ENCODE measurements at places on chromosomes 6 and 20.
A peak's percentile ranks its signal among the peaks of the same experiment; 100 is the strongest.

GRCh38 chr20:52785679-52786078 is 186.5 kb upstream of the TSHZ2 start:
- no peak for DNase-seq

DNA sequence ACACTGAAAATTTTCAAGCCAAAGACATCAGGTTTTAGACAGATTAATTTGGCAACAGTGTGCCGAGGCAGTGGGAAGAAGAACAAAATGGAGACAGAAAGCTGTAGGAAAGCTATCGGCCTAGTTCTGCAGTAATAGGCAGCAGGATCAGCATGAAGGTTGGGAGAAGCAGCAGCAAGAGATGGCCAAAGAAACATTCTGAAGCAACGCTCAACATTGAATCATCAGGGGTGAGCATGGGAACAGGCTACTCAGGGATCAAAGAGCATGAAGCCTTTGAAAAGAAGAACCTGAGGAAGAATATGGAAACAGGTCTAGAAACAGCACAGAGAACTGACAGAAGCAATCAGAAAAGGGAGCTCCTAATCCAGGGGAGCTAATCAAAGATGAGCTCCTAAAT is 7.1 kb upstream of the DST start:
- DNase-seq, result no peak

DNA sequence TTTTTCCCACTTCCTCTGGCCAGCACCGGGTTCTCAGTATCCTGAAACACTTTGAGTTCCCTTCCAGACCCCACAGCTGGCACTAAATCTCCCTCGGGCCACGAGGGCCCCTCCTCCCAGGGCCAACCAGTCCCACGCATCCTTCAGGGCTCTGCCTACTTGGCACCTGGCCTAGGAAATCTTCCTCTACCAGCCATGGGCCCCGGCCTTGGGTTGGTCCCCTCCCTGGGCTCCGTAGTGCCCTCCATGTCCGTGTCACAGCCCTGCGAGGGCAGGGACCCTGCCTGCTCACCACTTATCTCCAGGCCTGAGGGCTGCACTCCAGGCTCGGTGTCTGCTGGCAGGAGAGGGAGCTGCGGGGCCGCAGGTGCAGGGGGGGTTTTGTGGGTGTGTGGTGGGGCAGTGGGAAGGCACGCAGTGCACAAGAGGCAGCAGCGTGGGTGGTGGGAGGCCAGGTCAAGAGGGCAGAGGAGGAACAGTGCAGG is 48.8 kb upstream of the CDH22 start:
- no peak for DNase-seq

DNA sequence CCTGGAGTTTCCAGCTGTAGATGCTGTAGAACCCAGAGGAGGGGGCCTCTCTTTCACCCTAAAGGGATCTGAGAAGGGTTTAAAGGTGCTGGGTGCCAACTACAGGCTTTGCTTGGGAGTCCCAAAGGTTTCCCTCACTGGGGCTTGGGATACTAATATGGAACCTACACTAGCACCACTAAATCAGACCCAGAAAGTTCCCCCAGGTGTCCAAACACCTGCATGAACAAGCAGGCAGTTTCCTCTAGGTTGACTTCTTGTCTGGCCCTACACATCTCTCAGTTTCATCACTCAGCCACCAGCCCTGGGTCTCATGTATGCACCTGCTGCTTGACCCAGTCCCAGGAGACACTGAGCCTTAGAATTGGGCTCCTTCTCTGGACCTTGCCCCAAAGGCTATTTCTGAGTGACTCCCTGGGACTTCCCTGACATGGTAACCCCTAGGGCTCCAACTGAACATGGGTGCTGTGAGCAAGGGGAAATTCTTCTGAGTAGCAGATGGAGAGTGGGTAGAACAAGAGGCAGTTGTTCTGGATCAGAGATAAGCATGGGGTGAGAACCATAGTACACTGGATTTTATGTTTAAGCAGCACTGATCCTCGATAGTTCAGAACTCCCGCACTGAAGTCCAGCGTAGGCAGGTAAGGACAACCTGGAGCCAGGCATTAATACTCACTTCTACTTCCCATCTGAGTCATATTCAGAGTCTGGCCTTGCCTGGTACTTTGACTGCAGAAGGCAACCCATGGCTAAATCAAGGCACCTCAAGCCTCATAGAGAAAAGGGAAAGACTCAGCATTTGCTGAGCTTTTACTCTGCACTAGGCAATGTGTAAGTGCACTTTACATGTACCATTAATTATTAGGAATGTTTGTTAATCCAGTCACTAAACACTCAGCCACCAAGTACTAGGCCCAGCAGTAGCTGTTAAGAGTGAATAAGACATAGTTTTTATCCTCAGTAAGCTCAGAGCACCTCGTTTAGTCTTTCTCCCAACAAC is 16.8 kb downstream of the BCL2L1 start:
- DNase-seq, result no peak

DNA sequence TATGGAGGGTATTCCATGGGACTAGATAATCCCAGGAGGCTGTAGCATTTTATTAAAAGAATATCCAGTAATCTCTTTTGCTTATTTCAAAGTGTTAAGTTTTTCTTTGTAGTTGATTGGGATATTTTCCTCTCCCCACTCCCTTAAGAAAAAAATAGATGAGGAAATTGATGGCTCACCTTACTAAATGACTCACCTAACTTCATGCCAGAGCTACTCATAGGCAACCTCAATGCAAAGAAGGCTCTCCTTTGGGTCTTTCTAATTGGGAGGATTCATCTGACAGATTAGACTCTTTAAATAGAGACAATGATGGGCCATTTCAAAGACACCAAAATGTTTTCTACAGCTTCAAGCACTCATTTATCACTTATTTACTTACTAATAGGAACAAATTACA is 528.5 kb upstream of the BTBD3 start:
- no peak for DNase-seq

DNA sequence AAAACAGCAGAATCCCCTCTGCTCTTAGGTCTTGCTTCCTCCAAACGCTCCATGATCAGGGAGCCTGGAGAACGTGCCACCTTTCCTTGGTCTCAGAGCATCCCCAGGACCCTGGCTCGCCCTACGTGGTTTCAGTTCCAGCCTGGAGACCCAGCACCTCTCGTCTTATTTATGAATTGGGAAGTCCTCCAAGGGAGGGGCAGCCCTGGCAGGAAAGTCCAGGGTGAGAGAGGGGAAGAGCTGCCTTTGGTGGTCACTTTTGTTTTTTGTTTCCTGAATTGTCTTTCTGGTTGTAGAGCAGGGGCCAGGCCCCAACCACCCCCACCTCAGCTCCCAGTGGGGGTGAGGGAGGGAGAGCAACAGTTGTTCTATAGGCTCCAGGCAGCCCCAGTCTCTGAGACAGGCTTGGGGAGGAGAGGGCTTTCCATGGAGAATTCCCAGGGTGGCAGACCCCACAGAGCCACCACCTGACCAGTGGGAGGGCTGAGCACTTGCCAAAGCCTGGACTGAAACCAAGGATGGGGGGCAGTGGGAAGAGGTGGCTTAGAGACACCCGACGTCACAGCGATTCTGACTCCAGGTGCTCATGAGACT is 88.8 kb downstream of the PRND start:
- DNase-seq, result no peak

DNA sequence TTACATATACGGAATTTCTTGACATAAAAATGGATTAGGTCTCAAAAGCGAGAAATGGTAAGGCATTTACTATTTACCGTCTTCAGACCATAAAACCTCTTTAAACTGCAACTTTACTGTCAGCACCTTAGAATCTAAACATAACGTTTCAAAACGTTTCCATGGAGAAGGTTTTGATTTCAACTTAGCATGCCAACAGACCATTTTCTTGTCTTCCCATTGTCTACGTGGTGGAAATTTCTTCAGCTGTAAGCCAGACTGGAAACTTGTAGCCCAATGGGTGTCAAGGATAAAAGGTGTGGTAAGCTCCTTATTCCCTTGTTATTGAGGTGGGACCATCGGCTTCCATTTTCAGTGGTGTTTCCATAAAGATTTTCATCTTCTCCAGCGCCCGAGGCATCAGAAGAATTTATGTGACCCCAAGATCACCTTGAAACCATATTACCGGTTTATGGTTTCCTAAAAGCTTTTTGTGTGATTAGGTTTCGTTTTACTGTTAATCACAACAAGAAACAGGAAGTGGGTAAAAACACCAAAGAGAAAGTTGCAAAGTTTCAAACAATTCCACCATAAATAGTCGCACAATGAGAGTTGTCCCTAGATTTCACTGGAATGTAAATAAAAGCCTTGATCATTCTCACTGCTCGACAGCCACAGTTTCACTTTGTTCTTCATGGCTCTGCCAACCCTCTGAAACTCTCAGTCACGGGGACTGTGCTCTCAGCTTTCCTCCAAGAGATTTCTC is 63.0 kb upstream of the CD2AP start:
- DNase-seq, result peak; percentile 11

- DNase-seq, result no peak
Measured at GRCh38 chr6:12369781-12370262, 79.7 kb downstream of the EDN1 start.

- no peak for DNase-seq
Measured at GRCh38 chr6:28337121-28337520, 1.2 kb upstream of the ZSCAN31 start.

- no peak for DNase-seq
Measured at GRCh38 chr20:37892001-37892400, 10.9 kb upstream of the VSTM2L start.

GRCh38 chr6:127939442-127940066 is 38.7 kb upstream of the THEMIS start:
- no peak for DNase-seq

GRCh38 chr6:136073216-136073615 is 176.9 kb downstream of the MTFR2 start:
- no peak for DNase-seq

DNA sequence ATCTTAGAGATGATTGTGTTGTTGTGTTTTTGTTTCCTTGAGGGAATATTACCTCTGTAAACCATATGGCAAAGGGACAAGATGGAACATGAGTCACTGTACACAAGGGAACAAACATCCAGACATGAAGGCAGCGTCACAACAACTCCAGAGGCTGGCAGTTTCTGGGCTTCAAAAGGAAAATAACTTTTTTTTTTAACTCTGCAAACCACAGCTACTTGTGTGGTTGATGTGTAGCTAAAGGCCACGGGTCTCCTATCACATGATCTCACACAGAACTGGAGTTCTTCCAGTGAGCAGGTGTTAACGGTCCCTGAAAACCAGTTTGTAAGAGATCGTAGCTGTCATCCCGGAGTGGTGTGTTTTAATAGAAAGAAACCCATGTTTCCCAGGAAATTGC is 33.2 kb upstream of the HBS1L start:
- DNase-seq, result peak; percentile 28

DNA sequence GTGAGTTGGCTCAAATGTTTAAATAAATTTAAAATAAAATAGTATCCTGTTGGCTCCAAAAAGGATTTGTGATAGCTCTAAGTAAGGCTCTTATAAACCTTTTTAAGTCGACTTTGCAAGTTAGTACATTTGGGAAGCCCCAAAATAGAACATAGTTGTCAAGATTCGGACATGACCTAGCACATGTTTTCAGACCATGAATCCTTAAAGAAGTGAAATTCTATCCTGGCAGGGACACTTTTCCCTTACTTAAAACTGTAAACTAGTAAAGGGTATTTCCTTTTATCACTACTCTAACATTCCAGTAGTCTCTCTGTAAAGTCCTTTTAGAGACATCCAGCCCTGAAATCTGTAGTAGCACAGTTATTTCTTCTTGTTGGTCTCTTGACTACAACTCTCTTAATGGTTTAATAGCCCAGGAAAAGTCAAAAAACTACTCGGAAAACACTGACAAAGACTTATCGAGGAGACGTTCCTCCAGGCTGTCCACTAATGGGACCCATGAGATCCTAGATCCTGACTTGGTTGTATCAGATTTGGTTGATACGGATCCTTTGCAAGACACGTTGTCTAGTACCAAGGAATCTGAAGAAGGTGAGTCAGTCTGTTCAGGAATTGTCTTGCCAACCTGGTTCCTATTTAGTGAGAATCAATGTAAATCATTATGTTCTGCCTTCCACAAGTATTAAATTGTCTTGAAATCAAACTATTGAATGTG is 83.6 kb downstream of the SCAND1 start:
- DNase-seq, result no peak

DNA sequence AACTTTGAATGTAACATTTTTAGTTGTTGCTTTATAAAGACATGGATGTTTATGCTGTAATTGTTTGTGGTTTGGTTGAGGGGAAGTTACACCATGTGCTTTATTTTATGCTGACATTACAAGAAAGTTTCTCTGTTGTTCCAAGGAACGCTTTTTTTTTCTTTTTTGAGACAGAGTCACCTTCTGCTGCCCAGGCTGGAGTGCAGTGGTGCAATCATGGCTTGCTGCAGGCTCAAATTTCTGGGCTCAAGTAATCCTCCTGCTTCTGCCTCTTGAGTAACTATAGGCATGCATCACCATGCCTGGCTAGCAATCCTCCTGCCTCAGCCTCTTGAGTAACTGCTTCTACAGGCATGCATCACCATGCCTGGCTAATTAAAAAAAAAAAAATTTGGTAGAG is 21.0 kb upstream of the IFNGR1 start:
- peak; percentile 31 for DNase-seq

DNA sequence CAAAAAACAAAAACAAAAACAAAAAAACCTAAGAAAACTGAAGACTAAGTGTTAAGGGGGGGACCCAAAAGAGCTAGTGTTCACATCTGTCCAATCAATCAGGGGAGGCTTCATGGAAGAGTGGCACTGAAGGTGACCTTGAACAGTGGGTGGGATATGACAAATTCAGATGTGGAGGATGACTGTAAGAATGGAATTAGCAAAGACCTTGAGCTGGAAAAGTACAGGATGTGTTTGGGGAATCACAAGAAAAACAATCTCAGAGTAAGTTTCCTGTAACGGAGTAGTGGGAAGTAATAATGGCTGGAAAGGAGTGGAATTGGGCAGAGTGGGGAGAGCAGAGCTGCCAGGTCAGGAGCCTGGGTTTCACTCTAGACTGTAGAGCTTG is 2.9 kb upstream of the IER3 start:
- DNase-seq, result no peak

- peak; percentile 15 for DNase-seq
Measured at GRCh38 chr6:143498428-143498827, 13.1 kb downstream of the FUCA2 start.

GRCh38 chr20:19940988-19941460 is 76.1 kb upstream of the NAA20 start:
- no peak for DNase-seq

DNA sequence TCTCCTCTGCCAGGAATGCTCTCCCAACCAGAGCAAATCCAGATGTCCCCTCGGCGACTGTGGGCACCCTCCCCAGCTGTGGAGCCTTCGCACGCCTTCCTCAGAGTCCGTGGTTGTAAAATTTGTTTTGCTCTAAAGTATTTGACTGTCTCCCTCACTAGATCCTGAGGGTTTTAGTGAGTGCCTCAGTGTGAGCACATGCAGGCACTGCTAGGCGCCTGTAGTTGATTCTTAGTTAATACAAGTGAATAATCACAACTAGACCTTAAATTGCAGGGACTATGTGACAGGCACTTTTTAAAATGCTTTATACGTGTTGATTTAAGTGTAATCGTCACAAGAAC is 680 bp upstream of the MTCH1 start:
- no peak for DNase-seq

DNA sequence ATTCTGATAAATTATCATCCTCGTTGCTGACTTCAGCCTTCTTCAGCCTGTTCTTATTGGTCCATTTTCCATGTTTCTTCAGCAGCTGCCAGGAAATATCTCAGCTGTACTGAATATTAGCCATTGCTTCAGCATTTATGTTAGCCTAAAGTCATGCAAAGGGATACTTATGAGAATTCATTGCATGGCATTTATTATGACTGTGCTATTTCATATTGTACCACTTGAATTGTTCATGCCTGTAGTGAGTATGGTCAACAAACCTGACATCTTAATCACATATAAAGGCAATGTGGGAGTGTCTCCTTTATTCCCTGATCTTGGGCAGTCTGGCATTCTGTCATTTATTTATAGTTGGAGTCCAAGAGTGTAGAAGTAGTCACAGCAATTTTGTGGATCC is 193.4 kb upstream of the SLC35B3 start:
- no peak for DNase-seq

GRCh38 chr6:133918208-133918930 is 29.5 kb downstream of the TCF21 start:
- no peak for DNase-seq
